HepG2 (cell line): ENCODE measurements at places on chromosomes 16 and 17. TPM values are rescaled to one million over a fixed set of nuclear protein-coding genes. Genes with fewer than 3 reads are reported as not detected.

The JMJD8 gene
- total RNA-seq: 0.55 and 2.6 TPM in 2 replicates

GRCh38 chr17:34503528-34504195 lies 75.7 kb upstream of the TMEM132E start:
- DNase-seq: no peak

GRCh38 chr16:62079236-62079635 lies 43.0 kb upstream of the CDH8 start:
- no peak for DNase-seq

GRCh38 chr16:70018254-70018653 lies 67.1 kb downstream of the CLEC18A start:
- DNase-seq: peak; percentile 80

The MARVELD3 gene
- total RNA-seq: 3.6 and 5.6 TPM in 2 replicates

The NOTUM gene
- 67.7 and 160 TPM in 2 replicates for total RNA-seq

- no peak for DNase-seq
Observed at GRCh38 chr17:16378636-16379282, 2.1 kb upstream of the UBB start.

- no peak for DNase-seq
Observed at GRCh38 chr16:79810449-79811189, 210.1 kb upstream of the MAF start.

The RHBDF1 gene
- 1.8 and 5.4 TPM in 2 replicates for total RNA-seq

GRCh38 chr17:2710071-2710802 lies 1.3 kb downstream of the CLUH start:
- DNase-seq: no peak

GRCh38 chr17:3884188-3884587 lies 8.7 kb downstream of the CAMKK1 start:
- DNase-seq: no peak

- DNase-seq: peak; percentile 34
Observed at GRCh38 chr16:87956365-87957231, 5.4 kb downstream of the BANP start.
